Renal pelvis (tissue), 12 donors: ENCODE measurements at places on chromosomes 16 and 17.

GRCh38 chr17:835263-835662 lies 53.1 kb downstream of the MRM3 start:
- DNase-seq, result no peak

DNA sequence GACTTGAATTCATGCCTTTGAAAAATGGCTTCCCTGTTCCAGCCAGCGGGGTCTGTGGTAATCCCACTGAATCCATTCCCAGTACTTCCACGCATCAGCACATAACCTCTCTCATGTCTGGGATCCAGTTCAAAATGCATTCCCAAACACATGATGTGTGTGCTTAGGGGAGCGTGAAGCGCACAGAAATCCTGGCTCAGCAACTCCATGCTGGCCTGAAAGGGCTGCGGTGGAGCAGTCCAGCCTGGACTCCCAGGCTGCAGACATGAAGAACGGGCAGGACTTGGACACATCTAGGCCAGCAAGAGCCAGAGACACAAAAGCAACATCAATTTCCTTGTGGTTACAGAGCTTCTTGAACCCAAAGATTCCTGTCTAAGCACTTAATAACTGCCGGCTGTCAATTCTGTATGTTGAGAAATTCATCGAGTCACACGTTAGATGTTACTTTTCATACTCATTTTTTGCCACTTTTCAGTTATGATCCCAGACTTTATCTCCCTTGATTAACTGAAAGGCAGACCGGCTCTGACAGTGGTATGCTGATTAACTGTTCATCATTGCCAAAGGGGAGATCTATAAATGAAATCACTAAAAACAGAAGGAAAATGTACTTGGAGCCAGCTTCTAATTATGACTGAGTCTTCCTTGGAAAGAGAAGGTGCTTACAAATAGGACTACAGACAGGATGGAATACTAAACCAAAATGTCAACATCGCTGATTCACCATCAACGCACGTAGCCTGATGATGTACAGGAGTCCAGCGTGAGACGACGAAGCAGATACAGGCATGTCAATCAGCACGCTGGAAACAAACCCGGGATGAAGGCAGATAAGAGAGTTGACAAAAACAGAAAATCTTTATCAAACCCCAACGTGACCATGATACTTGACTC lies 23.0 kb downstream of the NSMCE1 start:
- DNase-seq, result no peak

GRCh38 chr16:83392743-83393142 lies 415.0 kb upstream of the HSBP1 start:
- no peak for DNase-seq

DNA sequence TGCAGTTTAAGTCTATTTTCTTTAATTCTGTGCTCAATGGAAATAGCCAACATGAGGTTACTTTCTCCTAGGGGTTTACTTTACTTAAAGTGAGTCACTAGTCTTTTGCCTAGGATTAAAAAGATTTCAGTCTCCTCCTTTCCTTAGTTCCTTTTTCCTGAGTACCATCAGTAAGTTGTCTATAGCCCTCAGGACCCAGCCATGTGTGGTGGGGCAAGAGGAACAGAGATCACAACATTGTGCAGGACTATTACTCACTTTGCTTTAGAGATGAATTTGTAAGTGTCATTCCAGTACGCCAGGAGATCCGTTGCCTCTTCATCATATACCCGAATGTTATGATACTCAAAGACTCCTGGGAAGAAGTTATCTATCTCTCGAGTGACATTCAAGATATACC lies 27.7 kb upstream of the CORO6 start:
- DNase-seq, result no peak

DNA sequence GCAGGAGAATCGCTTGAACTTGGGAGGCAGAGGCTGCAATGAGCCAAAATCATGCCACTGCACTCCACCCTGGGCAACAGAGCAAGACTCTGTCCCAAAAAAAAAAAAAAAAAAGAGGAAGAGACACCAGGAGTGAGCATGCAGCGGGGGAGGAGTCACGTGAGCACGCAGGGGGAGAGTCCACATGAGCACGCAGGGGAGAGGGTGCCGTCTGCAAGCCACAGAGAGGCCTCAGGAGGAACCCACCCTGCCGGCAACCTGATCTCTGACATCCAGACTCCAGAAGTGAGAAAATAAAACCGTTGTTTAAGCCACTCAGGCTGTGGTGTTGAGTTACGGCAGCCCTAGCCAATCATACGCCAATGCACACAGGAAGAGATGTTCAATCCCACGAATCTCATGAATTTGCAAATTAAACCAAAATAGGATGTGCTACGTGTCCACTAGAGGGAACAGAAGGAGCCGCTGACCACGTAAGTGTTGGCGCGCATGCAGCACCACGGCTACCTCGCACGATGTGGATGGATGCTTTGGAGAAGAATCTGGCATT lies 42.2 kb downstream of the CCDC57 start:
- DNase-seq, result no peak

- no peak for DNase-seq
Measured at GRCh38 chr17:78828470-78829185, 12.0 kb downstream of the USP36 start.

GRCh38 chr16:3182608-3183444 lies 5.2 kb upstream of the OR1F1 start:
- DNase-seq, result no peak

DNA sequence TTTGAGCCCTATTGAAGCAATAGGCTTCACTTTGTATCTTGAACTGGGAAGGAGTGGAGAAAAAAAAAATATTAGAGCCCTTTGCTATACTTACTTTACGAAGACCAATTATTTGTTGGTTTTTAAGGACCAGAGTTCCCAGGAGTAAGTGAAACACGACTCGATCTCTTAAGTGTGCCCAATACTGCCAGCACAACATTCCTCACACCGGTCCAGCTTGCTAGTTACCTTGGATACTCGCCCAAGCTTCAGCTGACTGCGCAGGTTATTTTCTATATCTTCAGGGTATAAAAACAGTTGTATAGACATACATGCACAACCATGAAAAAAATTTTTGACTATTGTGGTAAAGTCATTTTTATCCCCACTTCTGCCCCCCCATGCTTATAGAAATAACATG lies 72.1 kb downstream of the RPTOR start:
- DNase-seq, result no peak

DNA sequence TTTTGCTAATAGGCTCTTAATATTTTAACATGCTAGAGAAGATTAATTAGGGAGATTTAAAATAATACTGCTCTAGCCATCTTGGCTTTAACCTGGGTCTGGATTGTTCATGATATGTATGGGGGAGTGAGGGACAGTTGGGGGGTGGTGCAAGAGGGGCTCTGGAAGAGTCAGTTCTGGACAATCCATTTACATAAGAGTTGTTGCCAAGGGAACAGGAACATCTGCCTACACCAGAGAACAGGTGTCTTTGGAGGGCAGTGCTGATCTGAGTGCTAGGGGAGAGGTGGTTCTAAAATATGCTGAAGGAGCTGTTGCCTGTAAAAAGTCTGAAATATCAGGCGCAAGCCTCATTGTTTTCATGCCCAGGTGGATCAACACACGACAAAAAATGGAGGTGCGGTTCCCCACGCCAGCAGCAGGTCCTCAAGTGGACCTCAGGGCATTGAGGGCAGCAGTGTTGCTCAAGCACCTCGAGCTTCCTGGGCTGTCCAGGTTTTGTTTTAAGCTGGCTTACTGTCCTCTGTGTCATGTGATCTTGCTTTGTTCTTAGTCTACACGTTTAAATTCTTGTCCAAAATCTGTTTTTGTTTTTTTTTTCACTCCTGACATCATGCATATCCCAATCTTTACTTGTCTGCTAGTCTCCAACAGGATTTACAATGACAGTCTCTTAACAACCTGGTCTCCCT lies 25.4 kb upstream of the WSB1 start:
- no peak for DNase-seq

- DNase-seq, result no peak
Measured at GRCh38 chr17:58059141-58059540, 24.1 kb upstream of the DYNLL2 start.

DNA sequence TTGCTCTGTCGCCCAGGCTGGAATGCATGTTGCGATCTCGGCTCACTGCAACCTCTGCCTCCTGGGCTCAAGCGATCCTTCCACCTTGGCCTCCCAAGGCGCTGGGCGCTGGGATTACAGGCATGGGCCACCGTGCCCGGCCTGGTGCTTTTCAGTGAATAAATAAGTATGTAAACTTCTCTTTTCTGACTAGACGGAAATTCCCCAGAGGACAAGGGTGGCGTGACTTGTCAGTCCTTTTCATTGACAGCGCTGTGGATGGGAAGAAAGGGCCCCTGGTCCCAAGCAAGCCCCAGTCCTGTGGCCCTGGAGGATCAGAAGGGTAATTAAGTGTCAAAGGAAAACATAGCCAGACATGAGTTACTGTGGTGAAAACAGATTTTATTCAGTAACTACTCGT lies 9.6 kb upstream of the SPN start:
- DNase-seq, result no peak

GRCh38 chr16:1661826-1662225 lies 16.3 kb upstream of the JPT2 start:
- no peak for DNase-seq

GRCh38 chr16:69283851-69284250 lies 27.3 kb upstream of the VPS4A start:
- DNase-seq, result no peak

- no peak for DNase-seq
Measured at GRCh38 chr17:72359811-72360210, 239.0 kb downstream of the SOX9 start.
